ENCODE measurements at places on chromosomes 2 and 18.

DNA sequence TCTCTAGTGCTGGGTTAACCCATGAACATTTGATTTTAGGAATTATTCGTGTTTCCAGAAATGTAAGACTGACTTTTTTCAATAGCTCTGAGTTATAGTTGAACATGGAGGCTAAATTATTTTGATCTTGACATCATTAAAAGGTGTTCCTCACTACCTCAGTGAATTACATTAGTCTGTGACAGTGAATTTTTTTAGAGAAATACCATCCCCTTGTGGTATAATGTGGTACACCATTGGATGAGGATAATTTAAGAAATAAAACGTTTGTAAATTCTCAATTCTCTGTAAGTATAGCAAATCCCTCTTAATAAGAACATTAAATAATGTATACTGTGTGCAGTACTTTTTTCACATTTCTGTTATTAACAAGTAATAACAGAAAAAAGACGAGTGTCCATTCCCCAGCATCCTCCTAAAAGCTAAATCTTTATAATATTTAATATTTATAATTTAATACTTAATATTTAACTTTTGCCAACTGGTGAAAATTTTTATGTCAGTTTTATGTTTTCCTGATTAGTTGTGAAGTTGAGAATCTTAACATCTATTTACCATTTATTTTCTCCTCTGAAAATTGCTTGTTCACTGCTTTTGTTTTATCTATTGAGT, 70.3 kb upstream of the CWC22 start:
- no peak for DNase-seq

DNA sequence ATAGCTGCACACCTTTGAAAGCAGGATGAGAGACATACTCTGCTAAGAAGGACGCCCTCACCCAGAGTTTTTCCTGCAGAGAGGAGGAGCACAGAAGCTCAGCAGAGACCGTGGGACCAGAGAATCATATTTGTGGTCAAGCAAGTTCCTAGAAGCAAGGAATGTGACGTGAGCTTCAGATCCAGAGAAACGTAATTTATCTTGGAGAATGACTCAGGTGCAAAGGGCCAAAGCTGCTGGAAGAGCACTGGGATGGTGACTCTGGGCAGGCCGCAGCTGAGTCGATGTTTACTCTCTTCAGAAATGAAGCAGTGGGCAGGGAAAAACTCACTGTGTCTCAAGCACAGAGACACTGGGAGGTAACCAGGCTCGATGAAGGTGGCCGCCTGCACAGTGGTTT, 50.1 kb upstream of the IGFBP2 start:
- no peak for DNase-seq

DNA sequence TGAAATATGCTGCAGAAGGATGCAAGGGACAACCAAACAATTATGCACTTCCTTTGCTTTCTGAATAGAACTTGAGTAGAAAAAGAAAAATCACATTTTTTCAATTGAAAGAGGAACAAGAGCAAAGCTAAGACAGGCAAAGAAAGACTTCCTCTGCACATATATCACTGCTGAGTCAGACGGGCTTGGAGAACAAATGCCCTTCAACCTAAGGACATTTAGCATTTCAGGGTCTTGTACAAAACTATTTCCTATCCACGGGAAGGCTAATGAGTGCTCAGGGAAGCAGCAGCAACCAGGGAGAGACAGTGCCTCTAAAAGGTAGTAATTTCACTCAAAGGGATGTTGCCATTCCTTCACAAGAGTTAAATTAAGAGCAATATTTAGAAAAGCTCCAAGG, 570.0 kb upstream of the GCFC2 start:
- DNase-seq = no peak

- no peak for DNase-seq
Observed at GRCh38 chr18:57095884-57096283, 51.0 kb upstream of the BOD1L2 start.

DNA sequence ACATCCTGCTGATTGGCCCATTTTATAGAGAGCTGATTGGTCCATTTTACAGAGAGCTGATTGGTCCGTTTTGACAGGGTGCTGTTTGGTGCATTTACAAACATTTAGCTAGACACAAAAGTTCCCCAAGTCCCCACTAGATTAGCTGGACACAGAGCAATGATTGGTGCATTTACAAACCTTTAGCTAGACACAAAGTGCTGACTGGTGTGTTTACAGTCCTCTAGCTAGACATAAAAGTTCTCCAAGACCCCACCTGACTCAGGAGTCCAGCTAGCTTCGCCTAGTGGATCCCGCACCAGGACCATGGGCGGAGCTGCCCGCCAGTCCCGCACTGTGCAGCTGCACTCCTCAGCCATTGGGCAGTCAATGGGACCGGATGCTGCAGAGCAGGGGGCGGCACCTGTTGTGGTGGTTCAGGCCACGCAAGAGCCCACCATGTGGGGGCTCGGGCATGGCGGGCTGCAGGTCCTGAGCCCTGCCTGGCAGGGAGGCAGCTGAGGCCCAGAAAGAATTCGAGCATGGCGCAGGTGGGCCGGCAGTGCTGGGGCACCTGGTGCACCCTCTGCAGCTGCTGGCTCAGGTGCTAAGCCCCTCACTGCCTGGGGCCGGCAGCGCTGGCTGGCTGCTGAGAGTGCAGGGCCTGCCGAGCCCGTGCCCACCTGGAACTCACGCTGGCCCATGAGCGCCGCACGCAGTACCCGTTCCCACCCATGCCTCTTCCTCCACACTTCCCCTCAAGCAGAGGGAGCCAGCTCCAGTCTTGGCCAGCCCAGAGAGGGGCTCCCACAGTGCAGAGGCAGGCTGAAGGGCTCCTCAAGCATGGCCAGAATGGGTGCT, 713.2 kb upstream of the GYPC start:
- DNase-seq = no peak

DNA sequence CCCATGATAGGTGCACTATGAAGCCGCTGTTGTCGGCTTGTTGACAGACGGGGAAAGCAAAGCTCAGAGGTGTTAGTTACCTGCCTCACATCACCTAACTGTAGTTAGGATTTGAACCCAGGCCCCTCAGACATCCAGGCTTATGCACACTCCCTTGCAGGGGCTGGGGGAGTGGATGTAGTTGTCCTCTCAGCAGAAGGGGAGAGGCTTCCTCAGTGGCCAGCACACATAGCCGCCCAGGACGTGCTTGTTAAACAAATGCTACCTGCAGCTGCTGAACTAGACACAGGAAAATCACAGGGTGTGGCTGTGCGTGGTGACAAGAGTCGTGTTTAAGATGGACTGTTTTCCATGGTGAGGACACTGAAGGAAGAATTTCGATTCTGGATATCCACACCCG, 39.2 kb downstream of the GREB1 start:
- no peak for DNase-seq

DNA sequence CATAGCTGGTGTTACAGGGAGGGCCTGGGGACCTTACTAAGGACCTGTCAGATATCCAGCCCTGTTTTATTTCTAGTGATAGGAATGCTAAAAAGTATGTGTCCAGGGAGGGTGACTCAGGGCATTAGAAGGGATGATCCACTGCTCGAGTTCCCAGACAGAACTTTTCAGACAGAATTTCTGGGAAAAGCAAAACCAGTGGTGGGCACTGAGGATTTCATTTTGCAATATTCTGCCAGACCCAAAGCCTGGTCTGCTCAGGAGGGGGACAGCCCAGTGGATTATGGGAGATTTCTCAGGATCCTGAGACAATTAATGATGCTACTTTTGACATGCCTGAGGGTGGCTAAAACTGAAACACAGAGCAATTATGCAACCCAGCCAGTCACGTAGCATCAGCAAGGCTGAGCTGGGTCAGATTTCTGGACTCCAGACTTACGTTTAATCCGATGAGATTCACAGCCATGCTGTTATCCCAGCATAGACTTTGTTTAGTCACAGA, 4.7 kb upstream of the KCNE4 start:
- DNase-seq = no peak

GRCh38 chr2:195639238-195639858, 17.7 kb upstream of the SLC39A10 start:
- no peak for DNase-seq
